ENCODE measurements at places on chromosomes 7 and 10.

DNA sequence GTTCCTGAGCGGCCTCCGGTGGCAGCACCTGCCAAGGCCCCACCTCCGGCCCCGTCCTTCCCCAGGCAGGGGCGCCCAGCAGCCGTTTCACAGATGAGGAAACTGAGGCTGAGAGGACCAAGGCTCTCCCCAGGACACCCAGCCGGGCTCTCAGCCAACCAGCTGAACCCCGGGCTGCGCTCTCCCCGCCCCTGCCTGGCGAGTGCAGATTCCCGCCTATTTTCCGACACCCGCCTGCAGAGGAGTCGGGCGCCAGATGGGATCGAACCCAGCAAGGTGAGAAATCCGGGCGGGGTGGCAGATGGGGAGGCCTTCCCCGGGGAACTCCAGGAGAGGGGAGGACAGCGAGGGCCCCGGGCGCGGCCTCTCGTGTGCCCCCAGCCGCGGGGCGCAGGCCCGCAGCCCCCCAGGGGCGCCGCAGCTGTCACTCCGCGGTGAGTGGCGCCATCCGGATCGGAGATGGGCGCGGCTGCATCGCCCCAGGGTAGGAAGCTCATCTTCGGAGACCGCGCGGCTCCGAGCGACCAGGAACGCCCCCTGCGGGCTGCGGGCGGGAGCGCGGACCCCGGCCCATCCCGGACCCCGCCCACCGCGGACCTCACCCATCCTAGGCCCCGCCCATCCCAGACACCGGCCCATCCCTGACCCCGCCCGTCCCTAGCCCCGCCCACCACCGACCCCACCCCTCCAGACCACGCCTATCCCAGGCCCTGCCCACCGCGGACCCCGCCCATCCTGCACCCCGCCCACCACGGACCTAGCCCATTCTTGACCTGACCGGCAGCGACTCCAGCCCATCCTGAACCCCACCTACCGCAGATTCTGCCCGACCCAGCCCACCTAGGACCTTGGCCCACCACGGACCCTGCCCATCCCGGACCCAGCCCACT, 90.3 kb downstream of the MICALL2 start:
- peak; percentile 27 for DNase-seq

DNA sequence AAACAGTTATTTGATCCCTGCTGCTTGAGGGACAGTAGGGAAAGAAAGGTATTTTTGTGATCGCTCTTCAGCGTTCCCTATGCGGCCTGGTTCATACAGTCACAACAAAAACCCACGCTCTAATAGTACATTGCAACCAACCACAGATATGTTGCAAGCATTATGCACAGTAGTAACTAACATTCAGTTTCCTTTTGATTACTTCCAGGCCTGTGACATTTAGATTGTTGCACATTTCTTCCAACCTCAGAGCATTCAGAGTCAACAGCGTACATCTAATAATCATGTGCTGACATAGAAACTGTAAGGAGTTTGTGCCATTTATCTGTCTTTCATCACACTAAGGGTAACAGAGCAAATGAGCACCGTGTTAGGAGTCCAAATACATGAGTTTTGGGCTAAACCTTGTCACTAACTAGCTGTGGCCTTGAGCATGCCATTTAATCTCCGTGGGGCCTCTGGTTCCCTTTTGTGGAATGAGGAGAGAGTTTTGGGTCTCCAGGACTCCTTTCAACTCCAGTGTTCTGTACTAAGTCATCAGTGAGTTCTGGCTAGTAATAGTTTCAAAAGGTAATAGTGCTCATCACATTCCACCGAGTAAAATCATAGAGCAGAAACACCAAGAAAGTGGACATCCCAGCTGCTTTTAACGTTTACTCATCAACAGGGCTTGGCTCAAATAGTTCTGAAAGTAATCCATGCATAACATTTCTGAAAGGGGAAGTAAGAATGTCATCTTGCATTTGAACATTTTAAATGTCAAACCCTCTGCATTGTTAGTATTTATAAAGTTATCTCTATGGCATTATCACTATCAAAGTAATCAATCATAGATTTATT, 99.0 kb upstream of the FZD1 start:
- DNase-seq: no peak

DNA sequence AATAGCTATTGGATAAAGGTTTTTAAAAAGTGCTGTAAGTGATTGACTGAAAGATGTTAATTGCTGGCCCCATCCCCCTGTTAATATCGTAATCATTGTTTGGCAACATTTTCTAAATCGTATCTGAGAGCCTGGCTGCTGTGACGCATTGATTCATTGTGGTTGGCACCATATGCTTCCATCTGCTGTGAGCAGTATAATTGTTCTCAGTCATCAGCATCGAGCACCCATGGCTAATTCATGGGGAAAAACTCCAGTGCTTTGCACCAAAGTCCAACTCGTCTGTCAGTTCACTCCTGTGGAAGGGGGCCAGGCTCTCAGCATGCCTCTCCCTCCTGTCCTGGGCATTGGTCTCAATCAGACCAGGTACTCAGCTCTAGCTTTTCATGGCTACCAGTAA, 205.2 kb downstream of the STK31 start:
- DNase-seq: no peak

- DNase-seq: no peak
These were observed 80.1 kb downstream of the GRID1 start for GRCh38 chr10:86286236-86287109.

GRCh38 chr10:18238870-18239485, 98.8 kb downstream of the CACNB2 start:
- DNase-seq: no peak

- DNase-seq: no peak
These were observed 7.4 kb upstream of the TSPAN12 start for GRCh38 chr7:120865191-120865981.

GRCh38 chr7:22728401-22729029, 1.5 kb downstream of the IL6 start:
- no peak for DNase-seq

GRCh38 chr7:80735330-80735729, 96.9 kb downstream of the CD36 start:
- no peak for DNase-seq

DNA sequence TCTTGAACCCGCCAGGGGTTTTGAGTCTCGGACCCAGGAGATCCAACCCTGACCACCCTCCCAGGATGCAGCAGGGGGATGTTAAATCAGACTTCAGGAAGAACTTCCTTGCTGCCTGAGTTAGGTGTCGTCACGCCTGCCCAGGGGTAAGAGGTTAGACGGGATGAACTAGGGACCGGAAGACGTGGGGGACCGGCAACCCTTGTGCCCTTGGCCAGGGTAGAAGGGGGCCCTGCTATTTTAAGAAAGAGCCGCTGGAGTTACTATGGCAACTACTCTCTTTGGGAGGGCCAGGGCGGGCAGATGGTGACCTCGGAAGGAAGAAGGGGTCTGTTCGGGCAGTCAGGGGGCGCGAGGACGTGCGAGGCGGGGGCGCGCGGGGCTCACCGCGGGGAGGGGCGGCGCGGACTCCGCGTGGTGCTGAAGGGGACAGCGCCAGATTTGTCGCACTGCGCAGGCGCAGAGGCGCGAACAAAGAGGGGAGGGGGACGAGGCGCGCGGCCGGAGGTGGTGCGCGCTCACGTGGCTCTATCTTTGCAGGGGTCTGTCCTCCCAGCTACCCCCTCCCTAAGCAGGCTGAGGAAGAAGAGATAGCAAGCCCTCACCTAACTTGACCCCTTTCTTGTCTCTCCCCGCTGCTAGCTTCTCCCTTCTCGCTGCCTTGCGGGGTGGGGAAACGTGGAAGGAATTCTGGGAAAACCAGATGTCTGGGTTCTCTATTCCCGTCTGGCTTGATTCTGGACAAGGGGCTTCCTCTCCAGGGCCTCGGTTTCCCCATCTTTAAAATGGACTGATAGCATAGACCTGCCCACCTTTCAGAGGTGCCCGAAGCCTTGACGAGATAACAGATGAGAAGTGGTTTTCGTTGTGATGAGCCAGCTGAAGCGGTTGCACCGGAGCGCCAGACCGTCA, 940 bp upstream of the PSD start:
- no peak for DNase-seq

- no peak for DNase-seq
These were observed 58.9 kb upstream of the OPN4 start for GRCh38 chr10:86595496-86595895.

DNA sequence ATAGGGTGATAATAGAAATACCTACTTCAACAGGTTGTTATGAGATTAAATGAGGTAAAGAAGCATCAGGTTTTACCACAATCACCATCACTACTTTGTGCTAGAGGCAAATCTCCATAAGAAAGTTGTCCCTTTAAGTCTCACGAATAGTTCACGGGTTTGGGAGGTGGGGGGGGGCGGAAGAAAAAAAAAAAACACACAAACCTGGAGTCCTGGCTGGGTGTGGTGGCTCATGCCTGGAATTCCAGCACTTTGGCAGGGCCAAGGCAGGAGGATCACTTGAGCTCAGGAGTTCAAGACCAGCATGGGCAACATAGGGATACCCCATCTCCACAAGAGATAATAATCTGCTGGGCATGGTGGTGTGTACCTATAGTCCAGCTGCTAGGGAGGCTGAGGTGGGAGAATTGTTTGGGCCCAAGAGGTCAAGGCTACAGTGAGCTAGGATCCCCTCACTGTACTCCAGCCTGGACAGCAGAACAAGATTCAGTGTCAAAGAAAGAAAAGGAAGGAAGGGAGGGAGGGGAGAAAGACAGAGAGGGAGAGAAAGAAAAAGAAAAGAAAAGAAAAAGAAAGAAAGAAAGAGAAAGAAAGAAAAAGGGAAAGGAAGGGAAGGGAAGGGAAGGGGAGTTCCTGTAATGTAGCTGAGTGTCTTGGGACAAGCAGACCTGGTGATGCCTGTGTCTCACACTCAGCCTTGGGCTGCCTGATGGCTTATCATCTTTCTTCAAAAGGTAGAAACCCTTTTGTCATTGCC, 231.4 kb downstream of the CREB5 start:
- no peak for DNase-seq

- DNase-seq: no peak
These were observed 129.9 kb upstream of the ITGB1 start for GRCh38 chr10:33087922-33088321.

DNA sequence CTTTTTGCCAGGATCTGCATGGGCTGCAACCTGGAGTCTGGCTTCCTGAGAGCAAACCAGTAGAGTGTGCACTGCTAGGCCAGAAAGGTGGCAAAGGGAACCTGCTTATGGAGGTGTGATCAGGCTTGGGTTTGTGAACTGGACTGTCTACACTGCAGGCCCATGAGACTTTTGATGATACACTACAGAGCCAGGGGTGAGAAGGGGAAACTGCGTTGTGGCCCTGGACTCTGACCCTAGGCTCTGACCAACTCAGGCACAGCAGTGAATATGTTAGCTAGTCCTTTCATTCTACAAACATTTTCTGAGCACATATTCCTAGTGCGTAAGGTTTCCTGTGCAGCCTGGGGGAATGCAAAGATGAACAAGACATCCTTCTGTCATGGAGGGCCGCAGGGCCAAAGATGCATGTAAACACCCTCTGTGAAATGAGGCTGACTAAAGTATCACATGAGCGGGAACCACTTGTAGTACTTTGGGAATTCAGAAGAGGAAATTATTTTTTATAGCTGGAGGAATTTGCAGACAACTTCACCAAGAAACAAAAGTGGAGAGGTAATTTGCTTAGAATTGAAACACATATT, 63.8 kb upstream of the HPS1 start:
- no peak for DNase-seq

- DNase-seq: no peak
These were observed 54.1 kb downstream of the DENND2A start for GRCh38 chr7:140586516-140586915.

GRCh38 chr7:44750921-44751571, 2.4 kb downstream of the ZMIZ2 start:
- DNase-seq: no peak

All from activated CD8-positive, alpha-beta memory T cell treated with anti-CD3 and anti-CD28 coated beads for 48 hours (primary cell).